Non-pigmented ciliary epithelial cell (primary cell): ENCODE measurements at places on chromosomes 3 and 15.

- no peak for DNase-seq
Measured at GRCh38 chr3:42572278-42572677, 9.5 kb downstream of the SEC22C start.

- no peak for DNase-seq
Measured at GRCh38 chr15:48330105-48330785, 984 bp upstream of the DUT start.

- DNase-seq: peak; percentile 88
Measured at GRCh38 chr3:40951636-40952035, 247.7 kb upstream of the CTNNB1 start.

- DNase-seq: no peak
Measured at GRCh38 chr3:32867954-32868353, 50.2 kb downstream of the TRIM71 start.

- no peak for DNase-seq
Measured at GRCh38 chr3:105199217-105199616, 167.5 kb upstream of the ALCAM start.

DNA sequence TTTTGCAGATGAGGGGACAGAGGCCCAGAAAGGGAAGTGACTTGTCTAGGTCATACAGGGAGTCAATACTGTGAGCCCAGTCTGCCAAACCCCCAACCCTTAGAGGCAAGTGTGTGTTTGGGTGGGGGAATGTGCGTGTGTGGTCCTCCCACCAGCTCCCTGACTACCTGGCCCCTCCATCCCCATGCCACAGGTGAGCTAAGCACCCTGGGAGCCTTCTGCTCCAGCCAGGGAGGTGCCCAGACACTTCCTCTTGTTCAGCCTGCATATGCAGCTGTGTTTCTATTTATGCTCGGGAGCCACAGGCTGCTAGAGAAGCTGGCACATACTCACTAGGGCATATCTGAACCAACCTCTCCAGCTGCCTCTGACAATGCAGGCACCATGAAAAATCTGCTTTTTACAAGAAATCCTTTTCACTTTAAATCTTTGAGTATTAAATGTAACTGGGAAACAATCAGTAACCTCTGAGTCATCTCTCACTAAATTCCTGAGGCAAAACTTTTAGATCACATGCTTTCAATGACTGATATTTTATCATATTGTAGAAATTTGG lies 20.7 kb downstream of the TBC1D2B start:
- DNase-seq: no peak

DNA sequence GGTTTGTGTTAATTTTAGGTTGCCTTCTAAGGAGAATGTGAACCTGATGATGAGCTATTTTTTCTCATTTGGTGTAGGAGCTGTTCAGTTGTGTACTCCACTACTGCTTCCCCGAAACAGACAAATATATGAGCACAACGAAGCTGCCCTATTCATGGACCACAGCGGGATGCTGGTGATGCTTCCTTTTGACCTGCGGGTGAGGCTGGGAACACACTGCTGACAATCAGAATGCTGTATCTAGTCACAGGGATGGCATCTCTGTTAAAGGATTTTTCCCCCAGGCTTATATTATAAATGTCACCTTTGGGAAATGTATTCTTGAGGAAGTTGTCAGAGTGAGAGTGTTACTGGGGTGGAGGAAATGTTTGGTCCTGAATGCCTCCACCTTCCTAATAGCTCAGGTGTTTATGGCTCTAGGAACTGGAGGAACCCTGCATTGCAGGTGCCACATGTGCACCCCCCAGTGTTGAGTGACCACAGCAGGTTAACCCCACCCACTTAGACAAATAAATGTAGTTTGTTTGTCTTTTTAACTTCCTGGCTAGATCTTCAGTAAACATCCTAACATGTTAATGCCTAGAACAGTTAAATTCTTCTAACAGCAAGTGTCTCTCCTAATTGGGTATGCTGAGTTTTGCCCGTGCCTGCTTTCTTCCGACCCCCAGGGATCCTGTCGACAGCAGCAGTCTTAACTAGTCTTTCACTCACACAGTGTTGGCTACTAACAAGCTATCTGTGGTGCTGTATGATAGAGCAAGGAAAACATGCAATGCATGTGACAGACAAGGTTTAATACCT lies 35.7 kb downstream of the SRP14 start:
- DNase-seq: no peak

- DNase-seq: peak; percentile 26
Measured at GRCh38 chr3:116263842-116264545, 181.3 kb downstream of the LSAMP start.

- no peak for DNase-seq
Measured at GRCh38 chr3:171790898-171791691, 19.2 kb downstream of the PLD1 start.

- DNase-seq: no peak
Measured at GRCh38 chr3:58864480-58864879, 185.3 kb downstream of the CFAP20DC start.

GRCh38 chr3:121735047-121735696 lies 14.4 kb downstream of the GOLGB1 start:
- no peak for DNase-seq

DNA sequence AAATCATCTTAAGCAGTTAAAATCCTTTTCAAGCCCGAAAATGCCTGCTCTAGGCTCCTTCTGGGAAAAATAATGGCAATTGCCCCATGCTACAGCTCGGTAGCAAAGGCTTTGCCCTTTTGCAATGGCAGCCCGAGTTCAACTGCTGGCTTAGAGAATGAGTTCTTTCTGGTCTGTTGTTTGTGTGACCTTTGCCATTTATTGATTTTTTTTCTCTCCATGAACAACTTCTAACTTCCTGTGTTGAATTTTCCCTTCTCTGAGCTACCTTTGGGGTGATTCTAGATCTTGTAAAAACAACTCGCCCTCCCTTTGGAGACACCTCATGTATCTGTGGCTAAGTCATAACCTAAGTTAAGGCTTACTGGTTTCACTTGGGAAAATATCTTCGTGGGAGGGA lies 139.3 kb downstream of the PLCH1 start:
- DNase-seq: no peak
